ENCODE measurements at places on chromosomes 6 and 20. TPM values are rescaled to one million over a fixed set of nuclear protein-coding genes. Genes with fewer than 3 reads are reported as not detected.

The STX11 gene
- 2.8 TPM for total RNA-seq

The AGER gene
- total RNA-seq, result 4.8 TPM

The CDSN gene
- total RNA-seq, result not detected

DNA sequence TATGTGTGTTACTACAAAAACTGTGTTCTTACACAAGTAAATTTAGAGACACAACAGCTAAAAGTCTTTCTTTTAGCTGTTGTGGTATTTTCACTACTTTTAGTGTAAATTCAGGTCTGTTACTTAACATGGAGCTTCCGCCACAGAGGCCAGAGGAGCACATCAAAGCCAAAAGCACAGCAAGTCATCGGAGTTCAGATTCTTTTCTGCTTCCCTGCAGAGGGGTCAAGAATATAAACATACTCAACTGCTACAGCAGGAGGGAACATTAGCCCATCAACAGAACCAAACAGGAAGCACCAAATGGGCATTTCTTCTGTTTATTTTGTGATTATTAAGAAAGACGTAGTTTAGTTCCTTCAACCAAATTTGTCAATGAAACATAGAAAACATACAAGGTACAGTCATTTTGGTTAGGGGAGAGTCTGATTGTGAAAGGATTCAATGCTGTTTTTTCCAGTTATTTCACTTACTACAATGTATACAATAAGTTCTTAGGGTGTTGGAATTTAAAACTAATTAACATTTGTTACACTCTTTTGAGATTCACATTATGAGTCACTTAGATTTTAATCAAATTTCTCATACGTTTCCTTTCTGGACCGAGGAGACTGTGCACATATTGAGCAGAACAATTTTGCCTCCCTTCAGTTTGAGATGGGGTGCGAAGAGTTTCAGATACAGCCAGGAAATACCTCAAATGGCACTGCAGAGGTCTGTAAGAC, 42.8 kb upstream of the DSE start:
- no peak for DNase-seq

GRCh38 chr6:154280521-154280920, 76.1 kb downstream of the IPCEF1 start:
- no peak for DNase-seq

- no peak for DNase-seq
These were observed 177.2 kb upstream of the COL21A1 start for GRCh38 chr6:56424542-56425083.

DNA sequence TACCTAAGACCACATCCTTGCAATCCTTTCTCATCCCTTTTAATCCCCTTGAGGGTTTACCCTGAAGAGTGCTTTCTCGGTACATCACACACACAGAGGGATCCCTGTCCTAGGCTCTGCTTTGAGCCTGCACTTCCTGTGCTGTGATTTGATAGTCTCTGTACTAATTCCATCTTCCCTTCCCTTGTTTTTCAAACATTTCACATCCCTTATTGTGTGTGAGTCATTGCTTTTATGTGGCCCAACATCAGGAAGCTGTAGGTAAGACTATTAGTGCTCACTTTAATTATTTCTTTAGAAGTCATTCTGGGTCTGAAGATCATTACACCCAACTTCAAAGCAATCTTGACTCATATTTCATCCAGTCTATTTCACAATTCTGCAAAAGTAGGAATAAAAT, 57.2 kb upstream of the ANKEF1 start:
- no peak for DNase-seq

DNA sequence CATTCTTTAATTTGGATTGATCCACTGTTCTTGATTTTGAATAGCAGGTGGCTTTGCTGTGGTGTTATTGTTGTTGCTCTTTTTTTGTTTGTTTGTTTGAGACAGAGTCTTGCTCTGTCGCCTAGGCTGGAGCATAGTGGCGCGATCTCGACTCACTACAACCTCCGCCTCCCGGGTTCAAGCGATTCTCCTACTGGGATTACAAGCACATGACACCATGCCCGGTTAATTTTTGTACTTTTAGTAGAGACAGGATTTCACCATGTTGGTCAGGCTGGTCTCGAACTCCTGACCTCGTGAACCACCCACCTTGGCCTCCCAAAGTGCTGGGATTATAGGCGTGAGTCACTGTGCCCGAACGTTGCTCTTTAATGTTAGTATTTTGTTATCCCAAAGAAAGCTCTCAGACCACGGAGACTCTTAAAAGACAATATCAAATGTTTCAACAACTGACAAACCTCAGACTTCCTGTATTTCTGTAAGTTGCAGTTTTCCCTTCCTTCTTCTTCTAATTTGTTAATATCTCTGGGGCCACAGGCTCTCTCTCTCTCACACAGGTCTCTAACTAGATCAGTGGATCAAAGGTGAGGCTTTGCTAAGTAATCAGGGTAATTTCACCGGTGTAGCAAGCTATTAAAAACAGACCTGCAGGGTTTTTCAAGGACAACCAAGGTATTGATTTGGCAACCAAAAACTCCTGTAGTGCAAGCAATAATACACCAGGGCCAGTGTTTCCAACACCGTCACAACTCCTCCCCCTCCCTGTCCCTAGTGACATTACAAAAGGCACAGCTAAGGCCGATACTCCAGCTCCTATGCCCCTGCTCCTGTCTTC, 48.8 kb upstream of the ZNF217 start:
- DNase-seq, result no peak

GRCh38 chr6:135002974-135003703, 51.5 kb downstream of the HBS1L start:
- DNase-seq, result no peak

DNA sequence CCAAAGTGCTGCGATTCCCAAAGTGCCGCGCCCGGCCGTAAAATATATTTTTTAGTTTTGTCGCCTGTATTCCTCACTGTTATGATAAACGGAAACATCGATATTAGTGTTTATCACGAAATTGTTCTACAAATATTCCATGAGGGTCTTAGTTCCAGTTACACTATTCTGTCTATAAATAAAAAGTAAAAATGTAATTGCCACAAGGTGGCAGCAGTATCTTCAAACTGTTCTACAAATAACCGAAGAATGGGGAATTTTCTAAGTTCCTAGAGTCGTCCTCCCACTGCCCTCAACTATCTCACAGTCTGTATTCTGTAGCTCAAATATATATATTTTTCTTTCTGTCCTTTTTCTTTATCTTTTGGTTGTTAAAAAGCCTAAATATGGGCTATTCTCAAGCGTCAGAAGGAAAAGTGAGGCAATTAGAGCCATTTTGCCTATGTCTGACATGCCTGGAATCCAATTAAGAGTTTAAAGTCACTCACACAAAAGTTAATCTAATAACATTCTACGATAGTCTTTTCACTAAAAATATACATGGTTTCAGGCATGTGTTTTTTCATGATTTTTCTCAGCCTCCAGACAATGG, 14.2 kb upstream of the FAM162B start:
- peak; percentile 67 for DNase-seq
